ENCODE measurements at places on chromosomes 7 and 10.

DNA sequence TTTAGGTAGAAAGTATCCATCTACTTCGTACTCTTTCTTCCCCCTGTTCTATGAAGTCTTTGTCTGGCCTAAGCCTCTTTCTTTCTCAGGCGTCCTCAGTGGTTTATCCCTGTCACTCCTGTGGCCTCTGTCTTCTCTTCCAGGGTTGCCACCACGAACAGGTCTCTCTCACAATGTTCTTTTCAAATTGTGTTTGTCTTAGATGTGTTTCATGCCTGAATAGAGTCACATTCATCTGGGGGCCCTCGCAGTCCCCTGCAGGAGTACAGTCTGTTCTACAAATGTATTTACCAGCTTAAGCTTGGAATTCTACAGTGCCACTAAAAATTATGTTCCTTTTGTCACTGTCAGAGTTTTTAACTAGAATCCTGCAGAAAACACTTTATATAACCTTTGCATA, 680.4 kb upstream of the FOXK1 start:
- no peak for DNase-seq
- H3K27ac ChIP-seq: no peak overlapping the region
- H3K4me1 ChIP-seq: no peaks in the 10 kb centered on the region
- H3K36me3 ChIP-seq: no peaks in the 10 kb centered on the region
- no peaks in the 10 kb centered on the region for H3K27me3 ChIP-seq
- H3K4me3 ChIP-seq: no peak overlapping the region

- peaks cover 38% of the 10 kb centered on the region for H3K4me1 ChIP-seq
- no peak for DNase-seq
- peak overlapping the region; percentile 8 for H3K4me3 ChIP-seq
- H3K36me3 ChIP-seq: peaks cover 20% of the 10 kb centered on the region
Measured at GRCh38 chr7:155300641-155301452, 3.2 kb downstream of the INSIG1 start.

GRCh38 chr10:77841711-77842375, 84.7 kb downstream of the DLG5 start:
- H3K4me1 ChIP-seq: peaks cover 9% of the 10 kb centered on the region
- H3K36me3 ChIP-seq: no peaks in the 10 kb centered on the region
- H3K27ac ChIP-seq: no peak overlapping the region
- H3K4me3 ChIP-seq: no peak overlapping the region
- H3K27me3 ChIP-seq: no peaks in the 10 kb centered on the region
- no peak for DNase-seq

DNA sequence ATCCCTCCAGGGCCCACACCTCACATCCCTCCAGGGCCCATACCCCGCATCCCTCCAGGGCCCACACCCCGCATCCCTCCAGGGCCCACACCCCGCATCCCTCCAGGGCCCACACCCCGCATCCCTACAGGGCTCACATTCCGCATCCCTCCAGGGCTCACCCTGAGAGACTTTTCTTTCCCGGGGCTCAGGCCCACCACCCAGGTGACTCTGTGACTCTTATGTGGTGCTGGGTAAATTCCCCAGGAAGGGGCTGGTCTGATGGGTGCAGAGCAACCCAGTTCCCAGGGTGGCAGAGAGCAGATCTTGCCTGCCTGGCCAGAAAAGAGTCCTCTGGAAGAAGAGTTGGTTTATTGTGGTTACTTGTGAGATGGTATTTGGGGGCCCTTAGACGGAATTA, 290.7 kb downstream of the TCERG1L start:
- no peaks in the 10 kb centered on the region for H3K36me3 ChIP-seq
- H3K27ac ChIP-seq: no peak overlapping the region
- DNase-seq: no peak
- H3K4me3 ChIP-seq: no peak overlapping the region

DNA sequence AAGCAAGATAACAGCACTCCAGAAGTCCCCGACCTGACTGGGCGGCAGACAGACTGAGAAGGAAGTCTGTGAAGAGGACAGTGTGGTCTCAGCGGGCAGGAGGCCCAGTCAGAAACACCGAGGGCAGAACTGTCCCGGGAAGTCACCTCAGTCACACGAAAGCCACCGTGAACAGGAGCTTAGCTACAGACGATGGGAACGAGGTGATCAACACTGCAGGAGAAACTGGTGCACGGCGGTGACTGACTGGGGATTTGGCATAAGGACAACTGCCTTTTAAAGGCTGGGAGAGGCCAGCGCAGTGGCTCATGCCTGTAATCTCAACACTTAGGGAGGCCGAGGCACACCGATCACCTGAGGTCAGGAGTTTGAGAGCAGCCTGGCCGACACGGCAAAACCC, 217.8 kb downstream of the PTPRN2 start:
- H3K4me1 ChIP-seq: no peaks in the 10 kb centered on the region
- no peak overlapping the region for H3K4me3 ChIP-seq
- H3K27me3 ChIP-seq: no peaks in the 10 kb centered on the region
- H3K36me3 ChIP-seq: no peaks in the 10 kb centered on the region
- DNase-seq: no peak

- no peak for DNase-seq
- no peaks in the 10 kb centered on the region for H3K27me3 ChIP-seq
- H3K4me3 ChIP-seq: no peak overlapping the region
- peaks cover 12% of the 10 kb centered on the region for H3K4me1 ChIP-seq
- no peak overlapping the region for H3K27ac ChIP-seq
Measured at GRCh38 chr7:132472463-132473120, 103.7 kb downstream of the PLXNA4 start.

DNA sequence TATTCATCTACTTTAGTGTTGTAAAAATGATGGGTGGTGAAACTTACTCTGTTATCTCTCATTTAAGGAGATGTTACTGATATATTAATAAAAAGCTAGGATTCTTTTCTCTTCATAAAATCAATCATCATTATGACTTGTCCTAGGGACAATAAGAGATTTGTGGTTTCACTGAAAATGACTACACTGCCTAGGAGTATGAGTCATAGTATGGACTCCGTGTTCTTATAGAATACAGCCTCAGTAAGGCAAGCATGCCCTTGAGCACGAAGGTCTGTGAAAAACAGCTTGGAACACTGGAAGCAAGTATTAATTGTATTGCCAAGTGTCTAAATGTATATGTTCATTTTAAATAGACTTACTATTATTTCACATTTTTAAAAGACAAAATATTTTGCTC, 749.2 kb upstream of the PCDH15 start:
- H3K4me3 ChIP-seq: no peak overlapping the region
- no peaks in the 10 kb centered on the region for H3K4me1 ChIP-seq
- no peaks in the 10 kb centered on the region for H3K36me3 ChIP-seq
- no peak for DNase-seq
- H3K27ac ChIP-seq: no peak overlapping the region
- no peaks in the 10 kb centered on the region for H3K27me3 ChIP-seq

- no peaks in the 10 kb centered on the region for H3K36me3 ChIP-seq
- no peak overlapping the region for H3K4me3 ChIP-seq
- H3K4me1 ChIP-seq: peaks cover 9% of the 10 kb centered on the region
- no peak for DNase-seq
- H3K27me3 ChIP-seq: no peaks in the 10 kb centered on the region
Measured at GRCh38 chr10:482051-482501, 207.4 kb downstream of the DIP2C start.

DNA sequence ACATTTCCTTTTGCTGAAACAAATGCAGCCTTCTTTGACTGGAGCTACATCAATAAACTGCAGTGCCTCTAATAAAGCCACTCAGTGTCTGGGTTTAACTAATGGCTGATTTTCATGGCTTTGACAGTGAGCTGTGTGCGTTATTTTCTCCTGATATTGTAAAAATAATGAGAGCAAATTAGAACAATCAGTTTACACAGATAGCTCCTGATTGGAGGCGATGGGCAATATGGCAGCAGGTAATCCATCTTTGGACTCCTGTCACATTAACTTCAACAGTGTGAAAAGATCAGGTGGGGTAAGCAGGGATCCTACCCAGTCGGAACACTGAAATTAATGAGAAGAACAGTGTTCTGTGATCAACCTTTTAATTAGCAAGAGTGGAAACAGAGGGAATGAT, 100.7 kb downstream of the POLL start:
- H3K4me3 ChIP-seq: no peak overlapping the region
- H3K27ac ChIP-seq: no peak overlapping the region
- no peaks in the 10 kb centered on the region for H3K36me3 ChIP-seq
- H3K4me1 ChIP-seq: no peaks in the 10 kb centered on the region
- no peak for DNase-seq
- H3K27me3 ChIP-seq: no peaks in the 10 kb centered on the region

DNA sequence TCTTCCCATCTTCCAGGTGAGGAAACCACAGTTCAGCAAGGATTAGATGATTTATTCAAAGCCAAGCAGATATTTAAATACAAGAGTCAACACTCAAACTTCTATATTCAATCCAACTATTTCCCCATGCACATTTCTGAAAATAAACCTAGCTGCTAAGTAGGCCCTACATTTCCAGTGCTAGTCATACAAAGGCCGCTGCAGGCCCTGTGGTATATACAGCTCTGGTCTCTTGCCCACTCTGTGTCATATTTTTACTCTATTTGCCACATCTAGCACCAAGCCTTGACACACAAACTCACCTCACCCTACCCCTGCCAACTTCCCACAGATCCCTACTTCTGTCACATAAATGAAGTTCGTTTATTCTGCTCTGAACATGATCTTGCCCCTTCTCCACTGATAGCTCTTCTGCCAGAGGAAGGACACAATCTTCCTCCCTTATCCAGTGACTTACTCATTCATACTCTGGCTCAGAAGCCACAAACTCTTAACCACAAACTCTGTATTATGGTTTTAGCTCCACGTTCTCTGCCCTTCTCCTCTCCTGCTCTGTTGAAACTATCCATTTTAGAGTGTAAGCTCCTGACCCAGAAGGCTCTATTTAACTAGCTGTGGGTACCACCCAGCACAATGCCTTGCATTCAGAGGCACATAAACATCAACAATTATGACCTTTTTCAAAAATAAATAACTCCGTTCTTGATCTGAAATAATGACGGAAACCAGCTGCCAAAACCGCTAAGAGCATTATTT, 180.7 kb downstream of the CPEB3 start:
- H3K4me3 ChIP-seq: no peak overlapping the region
- H3K27me3 ChIP-seq: no peaks in the 10 kb centered on the region
- DNase-seq: no peak
- H3K36me3 ChIP-seq: no peaks in the 10 kb centered on the region
- H3K4me1 ChIP-seq: no peaks in the 10 kb centered on the region
- no peak overlapping the region for H3K27ac ChIP-seq

GRCh38 chr7:140998715-140999114, 16.0 kb downstream of the MRPS33 start:
- H3K27me3 ChIP-seq: no peaks in the 10 kb centered on the region
- no peaks in the 10 kb centered on the region for H3K4me1 ChIP-seq
- H3K4me3 ChIP-seq: no peak overlapping the region
- no peak overlapping the region for H3K27ac ChIP-seq
- H3K36me3 ChIP-seq: no peaks in the 10 kb centered on the region

DNA sequence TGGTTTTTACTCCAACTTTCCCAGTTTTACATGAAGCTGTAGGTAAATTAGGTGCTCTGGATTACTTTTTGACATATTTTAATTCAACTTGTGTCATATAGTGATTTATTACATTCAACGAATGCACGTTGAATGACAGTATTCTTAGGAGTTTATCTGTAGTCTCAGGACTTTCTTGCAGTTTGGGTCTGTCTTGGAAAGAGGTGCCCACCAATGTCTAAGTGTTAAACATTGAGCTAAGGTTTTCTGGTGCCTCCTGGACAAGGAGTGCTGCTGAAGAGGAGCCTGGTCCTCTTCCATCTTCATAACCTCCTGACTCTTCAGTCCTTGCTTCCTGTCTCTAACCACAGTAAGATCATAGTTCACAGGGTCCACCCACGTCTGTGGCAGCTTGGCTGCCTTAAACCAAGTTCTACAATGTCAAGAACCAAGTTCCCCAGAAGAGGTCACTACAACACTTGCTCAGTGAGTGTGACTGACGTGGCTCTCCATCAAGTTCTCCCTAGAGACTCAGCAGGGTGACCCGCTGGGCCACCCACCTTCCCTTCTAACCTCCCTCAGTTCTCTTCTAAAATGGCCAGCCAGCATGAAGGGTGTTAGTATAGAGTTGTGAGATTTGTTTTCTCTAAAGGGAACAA, 6.1 kb downstream of the NPY start:
- H3K36me3 ChIP-seq: no peaks in the 10 kb centered on the region
- no peak overlapping the region for H3K27ac ChIP-seq
- no peak for DNase-seq
- peaks cover 3% of the 10 kb centered on the region for H3K4me1 ChIP-seq
- H3K4me3 ChIP-seq: no peak overlapping the region

DNA sequence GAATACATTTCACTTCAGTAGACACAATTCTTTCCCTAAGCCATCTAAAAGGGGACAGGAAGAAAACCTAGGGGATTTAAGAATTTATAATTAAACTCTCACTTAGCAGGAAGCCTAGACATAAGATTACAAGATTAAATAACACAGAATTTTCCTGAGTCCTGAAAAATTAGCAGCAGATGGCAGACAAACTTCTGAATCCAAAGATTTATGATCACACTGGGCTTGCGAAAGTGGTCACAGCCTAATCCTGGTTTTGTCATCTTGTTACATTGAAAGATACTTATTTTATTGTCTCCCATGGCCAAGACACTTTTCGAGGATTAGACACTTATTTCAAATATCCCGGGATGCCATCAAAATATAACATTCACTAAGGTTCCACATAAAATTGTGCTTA, 2.9 kb downstream of the ERLIN1 start:
- peaks cover 17% of the 10 kb centered on the region for H3K4me1 ChIP-seq
- H3K27ac ChIP-seq: no peak overlapping the region
- no peaks in the 10 kb centered on the region for H3K27me3 ChIP-seq
- no peak for DNase-seq

Data from CD8-positive, alpha-beta memory T cell (primary cell).